ENCODE measurements at places on chromosomes 5 and 9. TPM values are rescaled to one million over a fixed set of nuclear protein-coding genes. Genes with fewer than 3 reads are reported as not detected.
A peak's percentile ranks its signal among the peaks of the same experiment; 100 is the strongest.

The AK8 gene
- total RNA-seq = 0.27 TPM

- no peak for DNase-seq
Observed at GRCh38 chr5:67331296-67331925, 134.8 kb upstream of the CD180 start.

DNA sequence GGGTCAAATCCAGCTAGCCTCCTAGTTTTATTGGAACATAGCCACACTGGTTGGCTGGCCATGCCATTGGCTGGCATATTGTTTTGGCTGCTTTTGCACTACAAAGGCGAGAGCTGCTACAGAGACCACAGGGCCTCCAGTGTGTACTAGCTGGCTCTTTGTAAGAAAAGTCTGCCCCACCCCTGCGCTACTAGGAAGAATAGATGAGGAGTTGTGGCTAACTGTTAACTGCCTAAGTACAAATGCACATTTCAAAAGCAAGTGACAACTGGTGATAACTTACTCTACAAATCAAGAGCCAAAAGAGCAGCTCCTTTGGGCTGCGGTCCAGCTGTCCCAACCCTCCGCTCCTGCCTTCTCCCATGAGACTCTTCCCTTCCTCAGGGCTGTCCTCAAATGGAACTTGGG lies 63.9 kb downstream of the SERINC5 start:
- DNase-seq = peak; percentile 54

- no peak for DNase-seq
Observed at GRCh38 chr5:10649666-10650380, 86.0 kb downstream of the ANKRD33B start.

Data from OCI-LY7 (cell line).